Astrocyte (in vitro differentiated cells and primary cell): ENCODE measurements at places on chromosomes 2 and 18. TPM values are rescaled to one million over a fixed set of nuclear protein-coding genes. Genes with fewer than 3 reads are reported as not detected.

DNA sequence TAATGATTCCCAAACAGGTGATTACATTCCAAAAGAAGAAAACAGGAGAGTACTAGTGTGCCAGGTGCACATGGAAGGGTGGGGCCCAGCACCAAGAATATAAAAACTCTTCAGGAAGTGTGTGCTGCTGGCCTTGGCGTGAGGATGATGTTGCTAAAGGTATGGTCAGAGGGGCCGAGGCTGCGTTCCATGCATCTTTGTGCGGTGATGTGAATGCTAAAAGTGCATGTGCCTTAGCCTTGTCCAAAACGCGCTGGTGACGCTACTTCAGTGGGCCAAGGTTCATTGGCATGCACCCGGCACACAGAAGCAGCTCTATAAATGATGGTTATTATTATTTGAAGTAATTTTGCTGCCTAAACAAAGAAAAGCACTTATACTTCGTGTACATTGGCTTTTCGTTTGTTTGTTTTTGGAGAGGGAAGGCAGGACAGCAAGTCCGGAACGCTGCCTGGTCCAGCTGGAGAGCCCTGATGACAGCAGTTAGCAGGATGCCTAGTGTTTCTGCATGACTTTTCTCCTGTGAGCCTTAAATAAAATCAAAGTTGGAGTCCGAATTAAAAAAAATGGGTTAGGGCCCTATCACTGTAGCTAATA, 2.9 kb downstream of the ALKAL2 start:
- peak; percentile 30 for DNase-seq

- no peak for DNase-seq
These were observed 3.3 kb downstream of the SH3BP4 start for GRCh38 chr2:234955091-234955591.

GRCh38 chr2:151978709-151979108, 120.1 kb downstream of the CACNB4 start:
- no peak for DNase-seq

Gene CCDC85A
- 6.1 and 8.9 TPM in 2 replicates for total RNA-seq

- no peak for DNase-seq
These were observed 24.6 kb downstream of the ITGB6 start for GRCh38 chr2:160175169-160176134.
